ENCODE measurements at places on chromosomes 6 and 20.

DNA sequence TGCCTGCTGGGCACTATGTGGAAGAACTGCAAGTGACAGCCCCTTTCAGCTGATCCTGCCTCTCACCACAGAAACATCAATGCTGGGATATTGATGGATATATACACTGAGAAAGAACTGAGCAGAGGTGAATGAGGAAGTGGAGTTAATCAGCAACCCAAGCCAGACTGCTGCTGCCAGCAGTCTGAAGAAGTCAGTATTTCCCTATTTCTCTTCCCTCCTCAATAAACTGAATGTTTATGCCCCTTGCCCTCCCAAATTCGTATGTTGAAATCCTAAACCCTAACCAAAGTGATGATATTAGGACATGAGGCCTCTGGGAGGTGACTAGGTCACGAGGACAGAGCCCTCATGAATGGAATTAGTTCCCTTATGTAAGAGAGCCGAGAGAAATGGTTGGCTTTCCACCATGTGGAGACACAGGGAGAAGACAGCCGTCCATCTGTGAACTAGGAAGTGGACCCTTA lies 76.3 kb downstream of the CDK19 start:
- DNase-seq: no peak

GRCh38 chr6:151422981-151423380 lies 28.9 kb downstream of the RMND1 start:
- no peak for DNase-seq

- no peak for DNase-seq
Measured at GRCh38 chr20:51542571-51543421, at the start of gene NFATC2. Gene NFATC2 (minus strand): TSS chr20:51542719. CDS start chr20:51542499, 220 bp downstream.

DNA sequence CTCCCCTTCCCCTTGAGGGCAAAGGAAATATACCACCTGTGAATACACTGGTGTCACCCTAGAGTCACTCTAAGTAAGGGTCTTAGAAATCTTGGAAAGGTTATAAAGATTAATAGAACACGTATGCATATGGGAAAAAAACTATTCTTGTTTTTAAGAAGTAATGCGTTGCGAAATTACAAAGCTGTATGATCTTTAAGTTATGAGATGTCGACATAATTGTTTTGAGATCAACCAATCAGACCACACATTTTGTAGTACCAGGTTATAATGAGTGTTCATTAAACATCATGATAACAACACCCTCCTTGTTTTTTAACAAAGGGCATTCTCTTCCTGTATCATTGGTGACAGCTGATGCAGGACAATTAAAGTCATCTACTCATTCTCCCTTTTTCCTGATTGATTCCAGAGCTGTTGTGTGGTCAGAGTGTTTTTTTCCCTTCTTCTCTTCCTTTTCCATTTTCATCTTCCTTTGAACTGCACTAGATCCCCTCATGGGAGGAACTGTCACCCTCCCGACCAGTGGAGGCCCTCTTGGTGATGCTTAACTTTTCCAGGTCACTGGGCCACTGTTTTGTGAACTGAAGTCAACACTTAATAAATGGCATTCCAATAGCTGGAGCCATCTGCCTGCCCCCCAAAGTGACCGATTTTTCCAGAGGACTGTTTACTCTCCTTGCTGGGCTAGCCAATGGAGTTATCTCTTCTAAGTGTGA lies 37.0 kb downstream of the PRDM1 start:
- no peak for DNase-seq

DNA sequence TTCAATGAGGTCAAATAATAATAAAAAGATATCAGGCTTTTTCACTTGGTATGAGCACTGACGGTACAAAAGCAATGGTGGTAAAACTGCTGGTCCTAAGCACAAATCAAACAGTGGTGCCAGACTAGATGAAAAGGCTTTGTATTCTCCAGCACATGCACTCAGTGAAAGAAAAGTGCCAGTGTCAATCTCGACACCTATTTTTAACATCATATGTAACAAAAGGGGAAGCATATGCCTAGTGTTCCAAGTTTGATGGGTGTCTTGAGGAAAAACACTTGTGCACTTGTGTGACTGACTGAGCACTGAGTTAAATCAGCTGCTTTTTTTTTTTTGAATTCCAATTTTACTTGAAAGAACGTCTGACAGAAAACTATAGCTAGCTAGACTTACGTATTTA lies 27.3 kb downstream of the MED23 start:
- no peak for DNase-seq

DNA sequence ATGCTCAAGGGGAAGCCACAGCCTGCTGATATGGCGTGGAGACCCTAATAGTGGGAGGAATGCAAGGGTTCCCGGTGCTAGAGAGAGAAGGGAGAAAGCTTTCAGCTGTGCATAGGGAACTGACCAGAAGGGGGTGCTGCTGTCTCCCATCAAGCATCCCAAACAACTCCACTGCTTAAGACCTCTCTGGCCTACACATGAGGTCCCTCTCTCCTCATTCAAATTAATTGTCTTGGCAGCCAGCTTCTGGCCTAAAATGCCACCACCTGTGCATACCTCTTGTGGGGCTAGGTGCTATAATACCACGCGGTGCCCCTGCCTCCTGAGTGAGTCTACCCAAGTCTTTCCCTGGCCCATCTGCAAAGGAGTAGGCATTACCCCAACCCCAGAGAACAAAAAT lies 14.5 kb downstream of the ADISSP start:
- peak; percentile 77 for DNase-seq

DNA sequence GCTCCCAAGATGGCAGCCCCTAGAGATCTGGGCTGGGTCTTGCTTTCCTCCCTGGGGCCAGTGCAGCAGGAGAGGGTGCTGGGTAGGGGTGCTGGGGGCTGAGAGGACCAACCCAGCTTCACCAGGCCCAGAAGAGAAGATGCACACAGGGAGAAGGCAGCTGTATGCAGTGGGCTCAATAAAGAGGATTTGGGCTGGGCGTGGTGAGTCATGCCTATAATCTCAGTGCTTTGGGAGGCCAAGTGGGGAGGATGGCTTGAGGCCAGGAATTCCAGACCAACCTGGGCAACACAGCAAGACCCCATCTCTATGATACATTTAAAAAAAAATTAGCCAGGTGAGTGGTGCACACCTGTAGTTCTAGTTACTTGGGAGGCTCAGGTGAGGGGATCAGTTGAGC lies 25.7 kb upstream of the EMILIN3 start:
- no peak for DNase-seq

DNA sequence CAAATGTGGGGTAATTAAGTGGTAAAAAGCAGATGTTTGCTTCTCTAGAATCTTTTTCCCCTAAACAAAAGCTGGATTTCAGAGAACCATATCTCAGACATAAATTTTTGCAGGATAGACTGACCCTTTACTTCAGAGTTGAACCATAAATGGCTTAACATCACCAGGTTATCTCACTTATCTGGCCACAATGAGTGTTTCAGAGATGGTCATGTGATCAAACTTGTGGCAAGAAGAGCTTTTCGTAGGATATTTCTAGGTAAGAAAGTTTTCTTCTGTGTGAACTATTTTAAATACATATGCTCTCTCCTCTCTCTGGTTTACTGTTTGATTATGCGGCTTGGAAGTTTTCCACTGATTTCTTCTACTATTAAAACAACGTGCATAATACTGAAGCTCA lies 270.2 kb upstream of the TFAP2D start:
- DNase-seq: no peak

DNA sequence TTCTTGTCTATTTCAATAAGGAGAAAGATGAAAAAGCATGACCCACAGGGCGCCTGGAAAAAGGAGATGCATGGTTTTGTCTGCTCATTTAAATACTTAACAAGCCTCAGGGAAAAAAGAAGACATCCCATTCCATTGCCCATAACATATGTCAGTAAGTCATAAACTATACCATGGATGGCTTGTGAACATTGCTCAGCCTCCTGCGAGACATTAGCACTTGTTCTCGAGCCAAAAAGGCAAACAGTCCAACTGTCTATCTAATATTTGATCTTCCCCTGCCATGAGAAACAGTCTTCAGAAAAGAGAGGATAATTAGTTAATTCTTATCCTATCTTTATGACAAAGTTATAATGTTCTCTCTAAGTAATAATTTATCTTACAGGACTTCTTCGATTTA lies 527.4 kb downstream of the HACE1 start:
- no peak for DNase-seq

GRCh38 chr20:53291548-53291947 lies 302.1 kb downstream of the ZNF217 start:
- no peak for DNase-seq

DNA sequence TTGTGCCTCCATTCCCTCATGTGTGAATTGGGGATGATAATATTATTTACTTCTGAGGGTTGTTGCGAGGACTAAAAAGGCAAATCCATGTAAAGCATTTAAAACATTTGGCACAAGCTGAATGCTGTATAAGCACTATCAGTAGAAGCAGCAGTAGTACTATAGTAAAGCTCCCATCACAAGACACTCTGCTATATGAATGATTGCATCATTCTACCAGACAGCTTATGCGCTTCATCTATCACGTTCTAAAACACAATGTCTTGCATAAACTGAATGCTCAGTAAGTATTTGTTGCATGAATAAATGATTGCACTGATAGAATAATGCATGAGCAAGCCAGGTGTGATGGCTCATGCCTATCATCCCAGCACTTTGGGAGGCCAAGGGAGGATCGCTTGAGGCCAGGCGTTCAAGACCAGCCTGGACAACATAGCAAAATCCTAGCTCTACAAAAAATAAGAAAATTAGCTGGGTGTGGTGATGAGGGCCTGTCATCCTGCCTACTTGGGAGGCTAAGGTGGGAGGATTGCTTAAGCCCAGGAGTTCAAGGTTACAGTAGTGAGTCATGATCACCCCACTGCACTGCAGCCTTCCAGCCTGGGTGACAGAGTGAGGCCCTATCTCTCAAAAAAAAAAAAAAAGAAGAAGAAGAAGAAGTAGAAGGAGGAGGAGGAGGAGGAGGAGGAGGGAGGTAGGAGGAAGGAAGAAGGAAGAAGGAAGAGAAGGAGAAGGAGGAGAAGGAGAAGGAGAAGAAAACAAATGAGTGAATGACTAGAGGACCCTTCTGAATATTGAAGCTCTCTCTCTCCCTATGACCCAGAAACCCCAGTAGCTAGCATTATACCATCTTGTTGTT lies 50.0 kb upstream of the FOXO3 start:
- DNase-seq: no peak

DNA sequence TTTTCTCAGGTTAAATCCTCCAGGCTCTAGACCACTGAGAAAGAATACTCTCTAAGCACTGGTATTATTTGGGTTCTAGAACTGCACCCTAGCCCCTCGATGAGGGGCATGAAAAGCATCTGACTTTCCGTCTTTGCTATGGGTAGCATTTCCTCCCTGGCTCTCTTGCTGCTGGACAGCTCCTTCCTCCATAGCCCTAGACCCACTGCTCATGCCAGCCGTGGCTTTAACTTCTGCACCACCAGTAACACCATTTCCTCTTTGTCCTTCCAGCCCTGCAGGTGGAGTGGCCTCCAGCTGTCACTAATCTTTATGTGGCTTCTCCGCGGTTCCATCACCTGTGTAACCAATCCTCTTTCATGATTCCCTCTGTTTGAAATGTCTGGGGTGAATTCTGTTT lies 194.9 kb downstream of the SCP2D1 start:
- no peak for DNase-seq

GRCh38 chr20:42678895-42679294 lies 510.8 kb downstream of the PTPRT start:
- peak; percentile 2 for DNase-seq

DNA sequence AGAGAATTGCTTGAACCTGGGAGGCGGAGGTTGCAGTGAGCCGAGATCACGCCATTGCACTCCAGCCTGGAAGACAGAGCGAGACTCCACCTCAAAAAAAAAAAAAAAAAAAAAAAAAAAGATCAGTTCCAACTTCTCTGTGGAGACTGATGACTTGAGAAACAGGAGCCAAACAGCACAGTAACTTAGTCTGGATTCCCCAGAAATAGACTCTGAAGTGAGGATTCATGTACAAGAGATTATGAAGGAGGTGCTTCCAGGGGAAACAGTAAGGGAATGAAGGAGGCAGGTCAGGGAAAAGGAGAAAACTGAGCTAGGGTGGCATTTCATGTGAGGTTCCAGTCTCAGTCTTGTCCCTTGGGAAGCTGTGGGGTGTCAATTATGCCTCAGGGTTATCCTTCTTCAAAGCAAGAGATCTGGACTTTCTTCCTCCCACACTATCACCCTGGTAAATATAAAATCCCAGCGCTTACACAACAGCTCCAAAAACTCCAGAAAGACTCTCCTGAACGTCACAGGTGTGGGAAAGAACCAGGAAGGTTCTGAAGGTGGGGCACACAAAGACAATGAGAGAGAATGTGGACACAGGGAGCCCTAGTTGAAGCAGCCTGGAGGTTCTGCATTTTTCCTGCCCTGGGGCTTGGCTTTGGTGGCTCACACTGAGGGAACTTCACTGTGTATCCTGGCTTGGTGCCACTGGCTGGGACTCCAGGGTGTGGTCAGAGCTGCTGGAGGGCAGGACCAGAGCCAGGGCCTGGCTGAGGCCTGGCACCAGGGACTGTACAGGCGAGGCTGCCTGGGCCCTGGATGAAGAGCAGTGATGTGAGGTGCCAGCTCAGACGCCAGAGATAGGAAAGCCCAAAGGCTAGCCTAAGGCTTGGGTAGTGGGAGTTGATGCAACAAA lies 46.8 kb downstream of the PCNA start:
- DNase-seq: peak; percentile 80

GRCh38 chr6:123016431-123017103 lies 20.5 kb downstream of the CLVS2 start:
- no peak for DNase-seq

- peak; percentile 74 for DNase-seq
Measured at GRCh38 chr6:90730151-90730673, 143.3 kb upstream of the MAP3K7 start.

DNA sequence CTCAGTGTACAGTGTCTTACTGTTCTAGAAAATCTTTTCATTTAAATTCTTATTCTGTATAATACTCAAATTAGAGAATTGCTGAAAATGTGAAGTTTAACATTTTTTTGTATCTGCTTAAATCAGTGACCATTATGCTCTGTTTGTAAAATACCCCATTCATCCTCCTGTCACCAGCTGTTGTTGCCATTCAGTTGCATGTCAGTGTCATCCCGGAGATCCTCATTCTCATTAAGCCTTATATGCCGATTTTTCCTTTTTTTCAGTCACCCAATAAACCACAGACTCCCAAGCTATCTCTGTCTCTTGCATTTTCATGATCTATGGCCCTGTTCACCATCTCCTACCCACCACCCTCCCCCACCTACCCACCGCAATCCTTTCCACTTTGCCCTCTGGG lies 20.4 kb downstream of the GTF2H5 start:
- no peak for DNase-seq

GRCh38 chr6:124995645-124996325 lies 33.5 kb downstream of the RNF217 start:
- peak; percentile 82 for DNase-seq

DNA sequence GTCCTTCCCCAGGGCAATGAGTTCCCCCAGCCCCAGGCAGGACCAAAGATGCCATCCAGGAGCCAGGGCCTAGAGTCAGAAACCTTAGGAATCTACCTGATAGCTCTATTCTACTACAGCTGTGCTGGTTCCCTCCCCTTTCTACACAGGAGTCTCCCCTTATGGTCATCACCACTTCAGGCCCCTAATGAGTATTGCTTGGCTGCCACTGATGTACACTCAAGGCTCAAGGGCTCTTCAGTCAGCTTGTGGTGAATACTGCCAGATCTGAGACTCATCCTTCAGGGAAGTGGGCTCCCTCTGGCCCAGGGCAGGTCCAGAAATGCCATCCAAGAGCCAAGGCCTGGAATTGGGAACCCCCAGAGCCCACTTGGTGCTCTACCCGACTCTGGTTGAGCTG lies 248.6 kb downstream of the ALDH8A1 start:
- no peak for DNase-seq

GRCh38 chr6:138996524-138996923 lies 8.5 kb upstream of the REPS1 start:
- no peak for DNase-seq

All from epithelial cell of esophagus (primary cell).